CD8-positive, alpha-beta memory T cell (primary cell): ENCODE measurements at places on chromosomes 2 and 18. TPM values are rescaled to one million over a fixed set of nuclear protein-coding genes. Genes with fewer than 3 reads are reported as not detected.

Gene CIB4
- polyA plus RNA-seq, result not detected

Gene SCN7A
- not detected for polyA plus RNA-seq

DNA sequence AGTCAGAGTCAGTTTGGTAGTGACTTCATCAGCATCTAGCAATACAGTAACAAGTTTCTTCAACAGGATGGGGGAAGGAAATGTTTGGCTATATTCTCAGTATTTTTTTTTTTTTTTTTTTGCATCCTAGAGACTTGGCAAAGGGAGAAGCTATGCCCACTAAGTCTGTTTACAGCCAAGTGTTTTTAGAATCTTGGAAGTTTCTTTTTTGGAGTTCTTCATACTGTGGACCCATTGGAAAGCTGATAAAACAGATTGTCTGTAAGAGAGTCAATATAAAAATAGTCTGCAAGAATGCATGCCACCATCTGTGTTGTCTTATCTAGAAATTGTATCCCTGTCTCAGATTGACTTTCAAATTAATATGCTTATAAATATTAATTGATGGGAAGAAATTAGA lies 171.2 kb downstream of the ADCYAP1 start:
- H3K27me3 ChIP-seq, result no peaks in the 10 kb centered on the region
- H3K4me1 ChIP-seq, result no peaks in the 10 kb centered on the region
- no peak for DNase-seq
- no peaks in the 10 kb centered on the region for H3K36me3 ChIP-seq

GRCh38 chr2:210387074-210387473 lies 72.1 kb upstream of the MYL1 start:
- H3K36me3 ChIP-seq, result no peaks in the 10 kb centered on the region
- H3K4me1 ChIP-seq, result no peaks in the 10 kb centered on the region
- no peaks in the 10 kb centered on the region for H3K27me3 ChIP-seq

DNA sequence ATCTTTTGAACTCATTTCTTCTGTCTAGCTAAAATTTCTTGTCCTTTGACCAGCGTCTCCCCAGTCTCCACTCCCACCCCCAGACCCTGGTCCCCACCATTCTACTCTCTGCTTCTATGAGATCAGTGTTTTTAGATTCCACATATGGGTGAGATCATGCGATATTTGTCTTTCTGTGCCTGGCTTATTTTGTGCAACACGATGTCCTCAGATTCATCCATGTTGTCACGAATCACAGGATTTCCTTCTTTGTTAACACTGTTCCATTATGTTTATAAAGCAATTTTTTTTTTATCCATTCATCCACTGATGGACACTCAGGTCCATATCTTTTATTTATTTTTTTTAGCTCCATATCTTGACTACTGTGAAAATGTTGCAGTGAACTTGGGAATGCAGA lies 16.0 kb upstream of the ACYP2 start:
- H3K36me3 ChIP-seq, result no peaks in the 10 kb centered on the region
- H3K27me3 ChIP-seq, result no peaks in the 10 kb centered on the region
- H3K4me3 ChIP-seq, result no peak overlapping the region

DNA sequence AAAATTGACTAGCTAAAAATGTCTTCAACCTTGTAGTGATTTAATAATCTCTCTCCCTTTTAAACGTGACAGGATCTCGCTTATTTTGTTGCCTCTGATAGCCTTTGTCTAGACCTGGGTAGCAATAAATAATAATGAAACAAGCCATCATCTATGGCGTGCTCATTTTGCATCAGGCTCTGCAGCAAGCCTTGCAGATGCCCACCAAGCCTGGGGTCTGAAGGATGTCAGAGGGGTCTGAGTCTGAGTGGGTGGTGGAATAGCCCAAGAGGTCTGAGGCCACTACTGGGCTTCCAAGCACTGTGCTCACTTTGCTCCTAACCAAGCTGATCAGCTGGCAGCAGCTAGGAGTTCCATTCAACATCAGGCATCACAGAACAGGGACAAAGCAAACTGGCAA lies 109.4 kb downstream of the GYPC start:
- H3K4me1 ChIP-seq, result peaks cover 46% of the 10 kb centered on the region
- no peak overlapping the region for H3K4me3 ChIP-seq
- no peaks in the 10 kb centered on the region for H3K27me3 ChIP-seq
- no peak for DNase-seq

GRCh38 chr18:59268721-59269562 lies 4.3 kb downstream of the RAX start:
- no peak overlapping the region for H3K4me3 ChIP-seq
- peaks cover 39% of the 10 kb centered on the region for H3K27me3 ChIP-seq
- no peak overlapping the region for H3K27ac ChIP-seq
- H3K4me1 ChIP-seq, result no peaks in the 10 kb centered on the region
